ENCODE measurements at places on chromosomes 16 and 17. TPM values are rescaled to one million over a fixed set of nuclear protein-coding genes. Genes with fewer than 3 reads are reported as not detected.

The KRTAP3-1 gene
- not detected for total RNA-seq

- peaks cover 81% of the 10 kb centered on the region for H3K4me1 ChIP-seq
- H3K36me3 ChIP-seq = peaks cover 35% of the 10 kb centered on the region
- no peaks in the 10 kb centered on the region for H3K27me3 ChIP-seq
- no peak overlapping the region for H3K4me3 ChIP-seq
- peak; percentile 56 for DNase-seq
These were observed 55.6 kb downstream of the BAIAP2 start for GRCh38 chr17:81090361-81091136.

DNA sequence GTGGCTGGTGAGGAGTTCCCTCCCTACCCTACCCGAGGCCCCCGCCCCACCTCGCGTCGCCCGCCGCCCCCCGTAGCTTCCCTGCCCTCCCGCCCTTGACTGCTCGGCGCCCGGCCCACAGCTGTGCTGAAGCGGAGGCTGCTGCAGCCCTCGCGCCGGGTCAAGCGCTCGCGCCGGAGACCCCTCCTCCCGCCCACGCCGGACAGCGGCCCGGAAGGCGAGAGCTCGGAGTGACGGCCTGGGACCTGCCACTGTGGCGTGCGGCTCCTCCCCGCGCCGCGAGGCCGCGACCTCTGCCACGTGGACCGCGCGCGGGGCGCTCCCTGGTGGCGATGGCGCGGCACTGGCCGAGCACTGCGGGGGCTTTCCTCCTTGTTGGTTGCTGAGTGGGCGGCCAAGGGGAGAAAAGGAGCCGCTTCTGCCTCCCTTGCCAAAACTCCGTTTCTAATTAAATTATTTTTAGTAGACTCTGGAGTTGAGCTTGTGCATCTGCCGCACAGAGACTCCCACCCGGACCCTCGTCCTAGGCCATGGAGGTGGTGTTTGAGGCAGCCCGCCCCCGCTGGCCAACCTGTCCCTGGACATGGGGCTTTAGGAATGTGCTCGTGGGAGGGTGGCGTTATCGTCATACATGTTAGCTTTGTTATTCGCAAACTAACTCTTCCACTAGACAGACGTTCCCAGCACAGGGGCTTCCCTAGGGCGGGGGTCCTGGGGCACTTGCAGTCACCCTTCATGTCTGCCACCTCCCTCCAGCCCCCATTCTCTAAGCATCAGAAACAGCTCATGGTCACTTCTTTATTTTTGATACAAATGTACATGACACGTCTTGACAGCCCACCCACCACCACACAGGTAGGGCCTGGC, 4.4 kb downstream of the TP53I13 start:
- H3K4me1 ChIP-seq = peaks cover 68% of the 10 kb centered on the region
- H3K4me3 ChIP-seq = peak overlapping the region; percentile 32
- peaks cover 56% of the 10 kb centered on the region for H3K36me3 ChIP-seq

DNA sequence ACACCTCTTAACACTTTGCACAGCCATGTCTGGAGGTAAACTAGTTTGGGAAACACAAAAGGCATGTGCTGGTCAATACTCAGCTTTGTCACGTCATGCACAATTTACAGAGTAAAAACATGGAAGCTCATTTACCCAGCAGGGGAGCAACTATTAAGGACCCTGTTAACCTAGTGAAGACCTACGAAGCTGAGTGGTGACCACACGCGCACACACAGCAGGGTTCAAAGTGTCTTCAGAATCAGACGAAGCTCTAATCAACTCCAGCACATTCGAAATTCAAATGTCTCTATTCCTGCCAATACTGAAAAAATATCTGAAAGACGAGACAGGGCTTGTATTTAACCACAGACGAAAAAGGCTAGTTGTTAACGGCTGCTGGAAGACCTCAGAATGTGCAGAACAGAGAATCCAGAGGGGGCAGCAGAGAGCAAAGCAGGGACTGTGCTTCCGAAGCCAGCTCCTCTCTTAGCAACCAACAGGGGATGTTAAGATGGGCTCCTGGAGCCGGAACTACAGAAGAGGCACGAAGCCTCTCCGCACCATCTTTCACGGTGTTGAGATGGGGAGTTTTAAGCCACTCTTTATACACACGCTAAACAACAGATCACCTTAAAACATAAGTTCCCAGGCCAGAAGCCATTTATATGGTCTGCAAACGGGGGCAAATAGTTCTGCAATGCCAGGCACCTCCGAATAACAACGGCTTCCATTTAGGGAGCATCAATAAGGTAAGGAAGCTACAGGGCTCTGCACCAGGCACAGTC, 45.7 kb downstream of the CMTM4 start:
- no peaks in the 10 kb centered on the region for H3K36me3 ChIP-seq
- H3K4me1 ChIP-seq = peaks cover 43% of the 10 kb centered on the region

GRCh38 chr17:46972346-46972745, 6.7 kb downstream of the RPRML start:
- no peak overlapping the region for H3K4me3 ChIP-seq
- H3K36me3 ChIP-seq = peaks cover 7% of the 10 kb centered on the region
- peaks cover 7% of the 10 kb centered on the region for H3K4me1 ChIP-seq
- DNase-seq = peak; percentile 81
- no peaks in the 10 kb centered on the region for H3K27me3 ChIP-seq
- H3K27ac ChIP-seq = no peak overlapping the region

The NPIPA8 gene
- not detected for total RNA-seq

Measured in stomach (tissue), 19 donors.